Lung (tissue), 17 donors: ENCODE measurements at places on chromosomes 5 and 9.
A peak's percentile ranks its signal among the peaks of the same experiment; 100 is the strongest.

- DNase-seq: peak; percentile 24
These were observed 5.1 kb downstream of the PNPLA7 start for GRCh38 chr9:137545123-137545522.

DNA sequence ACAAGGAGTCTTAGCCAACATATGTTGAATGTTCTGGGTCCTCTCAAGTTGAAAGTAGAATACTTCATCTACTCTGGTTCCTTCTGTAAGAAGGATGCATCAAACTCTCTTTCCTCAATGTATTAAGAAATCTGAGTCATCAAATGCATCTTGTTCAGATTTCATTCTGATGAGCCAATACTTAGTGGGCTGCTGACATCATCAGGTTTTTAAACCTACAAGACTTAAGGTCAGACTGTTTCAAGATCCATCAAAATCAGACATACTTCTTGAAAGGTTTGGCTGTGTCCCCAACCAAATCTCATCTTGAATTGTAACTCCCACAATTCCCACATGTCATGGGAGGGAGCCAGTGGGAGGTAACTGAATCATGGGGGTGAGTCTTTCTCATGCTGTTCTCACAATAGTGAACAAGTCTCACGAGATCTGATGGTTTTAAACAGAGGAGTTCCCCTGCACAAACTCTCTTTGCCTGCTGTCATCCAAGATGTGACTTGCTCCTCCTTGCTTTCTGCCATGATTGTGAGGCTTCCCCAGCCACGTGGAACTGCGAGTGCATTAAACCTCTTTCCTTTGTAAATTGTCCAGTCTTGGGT, 168.8 kb downstream of the RAPGEF6 start:
- DNase-seq: no peak

DNA sequence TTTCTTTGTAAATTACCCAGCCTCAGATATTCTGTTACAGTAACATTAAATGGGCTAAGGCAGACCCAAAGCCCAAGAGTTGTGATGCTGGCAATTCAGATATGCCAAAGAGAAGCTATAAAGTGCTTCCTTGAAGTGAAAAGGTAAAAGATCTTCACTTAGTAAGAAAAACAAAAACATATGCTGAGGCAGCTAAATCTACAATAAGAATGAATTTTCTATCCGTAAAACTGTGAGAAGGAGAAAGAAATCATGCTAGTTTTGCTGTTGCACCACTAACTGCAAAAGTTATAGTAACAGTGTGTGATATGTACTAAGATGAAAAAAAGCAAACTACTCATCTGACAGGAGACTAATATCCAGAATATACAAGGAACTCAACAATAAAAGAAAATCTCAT, 39.9 kb downstream of the FAM114A2 start:
- no peak for DNase-seq

- DNase-seq: no peak
These were observed 142.8 kb upstream of the ALDH1B1 start for GRCh38 chr9:38249587-38250210.

GRCh38 chr9:87834357-87834756, 48.3 kb upstream of the SPATA31E1 start:
- no peak for DNase-seq

- DNase-seq: peak; percentile 92
These were observed 47.3 kb upstream of the PHYKPL start for GRCh38 chr5:178279723-178280438.
